Suppressor macrophage treated with lipopolysaccharide for 4 hours (primary cell): ENCODE measurements at places on chromosomes 2 and 18.

GRCh38 chr2:122009561-122009960 lies 254.1 kb downstream of the TSN start:
- DNase-seq: no peak

DNA sequence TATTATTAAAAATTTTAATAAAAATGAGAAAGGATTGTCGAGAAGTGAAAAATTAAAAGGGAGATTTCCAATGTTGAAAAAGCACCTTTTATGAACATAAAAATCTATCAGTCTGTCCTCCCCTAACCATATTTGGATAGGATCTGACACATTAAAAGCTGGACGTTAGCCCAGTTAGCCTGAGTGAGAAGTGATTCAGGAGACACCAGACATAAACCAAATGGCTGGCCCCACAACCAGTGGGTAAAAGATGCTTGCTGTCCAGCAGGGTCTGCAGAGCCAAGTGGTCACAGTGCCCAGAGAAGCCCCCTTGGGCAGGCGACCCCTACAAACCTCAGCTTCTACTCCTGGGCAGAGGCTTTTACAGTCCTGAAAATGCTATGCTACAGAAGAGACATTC lies 253.8 kb upstream of the LYPD1 start:
- no peak for DNase-seq

DNA sequence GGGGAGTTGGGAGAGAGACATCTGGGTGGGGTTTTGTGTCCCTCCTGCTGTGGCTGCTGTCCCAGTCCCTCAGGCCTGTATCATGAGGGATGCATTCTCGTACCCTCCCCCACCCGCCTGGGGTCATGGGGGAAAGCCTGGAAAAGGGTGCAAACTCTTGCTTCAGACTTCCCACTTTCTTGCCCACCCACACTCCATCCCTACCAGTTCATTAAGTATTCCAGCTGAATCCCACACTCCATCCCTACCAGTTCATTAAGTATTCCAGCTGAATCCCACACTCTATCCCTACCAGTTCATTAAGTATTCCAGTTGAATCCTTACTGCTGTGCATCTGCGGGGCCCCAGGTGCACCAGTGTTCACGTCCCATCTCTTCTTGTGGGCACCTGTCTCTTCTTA lies 116.3 kb downstream of the ACAA2 start:
- DNase-seq: no peak

DNA sequence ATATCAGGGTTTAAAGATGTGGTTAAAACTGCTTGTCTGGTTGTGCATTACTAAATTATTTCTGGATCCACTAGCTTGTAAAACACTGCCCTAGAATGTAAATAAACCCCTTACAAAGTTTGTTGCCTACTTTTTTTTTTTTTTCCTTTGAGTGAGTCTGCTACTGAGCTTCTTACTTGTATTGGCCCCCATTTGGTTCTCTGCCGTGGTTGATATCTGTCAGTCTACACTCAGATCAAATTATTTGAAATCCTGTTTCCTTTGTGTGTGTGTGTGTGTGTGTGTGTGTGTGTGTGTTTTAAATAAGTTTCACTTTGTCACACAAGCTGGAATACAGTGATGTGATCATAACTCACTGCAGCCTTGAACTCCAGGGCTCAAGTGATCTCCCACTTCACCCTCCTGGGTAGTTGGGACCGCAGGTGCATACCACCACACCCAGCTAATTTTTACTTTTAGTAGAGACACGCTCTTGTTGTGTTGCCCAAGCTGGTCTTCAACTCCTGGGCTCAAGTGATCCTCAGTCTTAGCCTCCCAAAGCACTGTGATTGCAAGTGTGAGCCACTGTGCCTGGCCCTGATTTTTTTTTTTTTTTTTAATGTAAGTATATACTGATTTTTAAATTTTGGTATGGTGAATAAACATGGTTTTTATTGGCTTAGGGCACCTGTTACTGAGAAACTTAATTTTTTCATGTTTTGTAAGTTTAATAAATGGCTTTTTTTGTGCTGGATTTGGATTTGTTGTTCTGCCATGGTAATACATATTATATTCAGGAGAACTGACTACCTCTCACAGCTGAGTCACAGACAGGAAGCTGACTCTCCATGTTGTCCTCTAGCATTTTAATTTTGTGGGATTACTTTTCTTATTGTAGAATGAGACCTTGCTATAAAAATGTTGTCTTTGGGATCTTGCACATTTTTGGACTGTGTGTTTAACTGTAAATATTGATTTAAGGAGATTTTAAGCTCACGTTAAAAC lies 48.5 kb downstream of the MAP4K4 start:
- DNase-seq: no peak

- no peak for DNase-seq
These were observed 499.8 kb upstream of the GCFC2 start for GRCh38 chr2:76210551-76210950.

- peak; percentile 27 for DNase-seq
These were observed 43.9 kb downstream of the MEIS1 start for GRCh38 chr2:66478731-66479316.

DNA sequence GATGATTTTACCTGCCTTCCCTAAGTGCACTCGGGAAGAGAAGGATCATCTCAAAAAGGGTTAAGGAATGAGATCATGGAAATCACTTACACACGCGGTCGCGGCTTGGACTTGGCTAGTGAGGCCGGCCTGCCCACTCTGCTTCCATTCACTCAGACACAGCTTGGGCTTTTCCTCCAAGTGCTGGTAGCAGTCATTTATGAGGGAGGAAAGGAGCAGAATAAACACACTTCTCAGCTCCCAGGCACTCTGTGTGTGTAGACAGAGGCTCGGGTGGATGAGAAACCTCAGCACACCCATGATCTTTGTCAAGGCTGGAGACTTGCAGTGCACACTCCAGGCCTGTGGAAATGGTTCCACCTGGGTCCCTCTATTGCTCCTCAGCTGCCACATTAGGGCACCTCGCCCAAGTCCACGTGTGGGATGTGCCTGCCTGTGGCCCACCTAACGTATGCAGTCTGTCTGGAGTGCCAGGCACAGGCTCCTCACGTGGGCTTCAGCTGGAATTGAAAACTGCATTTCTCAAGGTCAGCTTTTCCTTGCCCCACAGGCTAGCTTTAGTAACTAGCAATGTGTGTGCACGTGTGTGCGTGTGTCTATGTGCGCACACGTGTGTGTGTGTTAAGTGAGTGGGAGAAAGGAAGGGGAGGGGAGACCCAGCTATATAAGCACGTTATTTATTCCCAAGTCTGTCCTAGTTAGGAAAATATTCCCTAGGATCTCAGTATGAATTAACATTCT lies 288.4 kb downstream of the SOX11 start:
- no peak for DNase-seq

DNA sequence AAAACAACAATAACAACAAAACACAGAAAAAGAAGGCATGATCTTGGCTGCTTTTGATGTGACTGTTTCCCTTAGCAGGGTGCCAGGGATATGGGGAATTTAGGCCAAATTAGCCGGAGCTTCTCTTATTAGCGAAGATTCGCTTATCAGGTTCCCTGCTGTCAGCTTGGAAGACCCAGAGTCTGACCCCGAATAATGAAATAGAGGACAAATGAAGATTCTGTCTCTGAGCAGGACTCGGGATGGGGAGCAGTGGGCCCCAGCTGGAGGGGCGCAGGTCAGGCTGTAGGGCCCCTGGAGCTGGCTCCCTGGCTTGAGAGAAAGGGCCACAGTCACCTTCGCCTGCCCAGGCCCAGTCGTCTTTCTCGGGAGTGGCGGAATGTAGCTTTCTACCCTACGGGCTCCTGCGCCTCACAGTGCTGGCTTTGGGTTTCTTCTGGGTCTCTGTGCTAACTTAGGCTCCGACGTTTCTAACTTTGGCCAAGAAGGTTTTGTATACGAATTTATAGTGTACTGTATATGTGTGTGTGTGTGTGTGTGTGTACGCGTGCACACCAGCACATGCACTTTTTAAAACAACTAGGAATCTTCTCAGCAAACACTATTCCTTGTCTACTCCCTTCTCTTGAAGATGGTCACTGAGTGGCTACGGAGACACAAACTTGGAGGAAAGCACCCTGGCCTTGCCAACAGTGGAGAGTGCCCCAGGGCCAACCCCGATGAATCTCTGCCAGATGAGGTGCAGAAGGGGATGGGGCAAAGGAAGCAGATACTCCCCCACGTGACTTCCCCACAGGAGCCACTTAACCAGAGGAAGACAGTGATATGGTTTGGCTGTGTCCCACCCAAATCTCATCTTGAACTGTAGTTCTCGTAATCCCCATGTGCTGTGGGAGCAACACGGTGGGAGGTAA lies 195.6 kb upstream of the COPS8 start:
- no peak for DNase-seq
